ENCODE measurements at places on chromosomes 11 and 22.

DNA sequence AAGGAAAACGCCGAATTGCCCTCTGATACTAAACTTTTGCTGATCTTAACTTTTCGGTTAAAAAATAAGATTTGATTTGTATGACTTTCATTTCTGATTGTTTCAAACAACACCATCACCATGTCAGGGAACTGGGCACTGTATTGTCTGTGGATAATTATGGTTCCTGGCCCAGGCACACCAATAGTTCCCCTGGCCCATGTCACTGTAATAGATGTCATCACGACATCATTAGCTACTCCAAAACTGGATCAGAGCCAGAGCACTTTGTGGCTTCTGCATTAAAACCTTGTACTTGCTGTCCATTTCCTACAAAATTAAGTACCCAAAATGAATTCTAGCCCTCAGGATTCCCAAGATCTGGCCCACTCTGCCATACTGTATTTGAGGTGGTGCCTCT lies 119.5 kb upstream of the NARS2 start:
- no peaks in the 10 kb centered on the region for H3K4me1 ChIP-seq
- no peak for DNase-seq
- H3K4me3 ChIP-seq, result no peak overlapping the region
- H3K27ac ChIP-seq, result no peak overlapping the region

DNA sequence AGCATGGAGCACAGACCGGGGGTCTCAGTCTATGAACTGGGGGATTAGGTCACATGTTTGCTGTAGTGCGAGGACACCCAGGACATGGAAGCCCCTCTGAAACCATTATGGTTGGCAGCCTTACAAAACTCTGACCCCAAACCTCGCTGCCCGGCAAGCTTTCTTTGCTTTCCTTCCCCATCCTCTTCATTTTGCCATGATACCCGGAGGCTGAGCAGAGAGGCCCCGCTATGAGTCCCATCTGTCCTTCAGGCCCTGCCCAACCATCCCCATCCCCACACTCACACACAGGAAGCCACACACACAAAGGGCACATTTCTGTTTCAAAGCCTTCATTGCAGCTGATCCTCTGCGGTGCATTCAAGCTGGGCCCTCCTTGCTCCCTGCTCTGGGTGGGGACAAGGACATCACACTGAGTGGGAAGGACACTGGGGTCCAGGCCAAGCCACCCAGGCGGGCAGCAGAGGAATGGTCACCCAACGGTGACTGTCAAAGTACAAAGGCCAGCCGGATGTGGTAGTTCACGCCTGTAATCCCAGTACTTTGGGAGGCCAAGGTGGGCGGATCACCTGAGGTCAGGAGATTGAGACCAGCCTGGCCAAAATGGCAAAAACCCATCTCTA lies 176.5 kb downstream of the CTTN start:
- no peaks in the 10 kb centered on the region for H3K4me1 ChIP-seq
- no peak for DNase-seq
- H3K27me3 ChIP-seq, result no peaks in the 10 kb centered on the region
- no peak overlapping the region for H3K27ac ChIP-seq
- no peaks in the 10 kb centered on the region for H3K36me3 ChIP-seq

DNA sequence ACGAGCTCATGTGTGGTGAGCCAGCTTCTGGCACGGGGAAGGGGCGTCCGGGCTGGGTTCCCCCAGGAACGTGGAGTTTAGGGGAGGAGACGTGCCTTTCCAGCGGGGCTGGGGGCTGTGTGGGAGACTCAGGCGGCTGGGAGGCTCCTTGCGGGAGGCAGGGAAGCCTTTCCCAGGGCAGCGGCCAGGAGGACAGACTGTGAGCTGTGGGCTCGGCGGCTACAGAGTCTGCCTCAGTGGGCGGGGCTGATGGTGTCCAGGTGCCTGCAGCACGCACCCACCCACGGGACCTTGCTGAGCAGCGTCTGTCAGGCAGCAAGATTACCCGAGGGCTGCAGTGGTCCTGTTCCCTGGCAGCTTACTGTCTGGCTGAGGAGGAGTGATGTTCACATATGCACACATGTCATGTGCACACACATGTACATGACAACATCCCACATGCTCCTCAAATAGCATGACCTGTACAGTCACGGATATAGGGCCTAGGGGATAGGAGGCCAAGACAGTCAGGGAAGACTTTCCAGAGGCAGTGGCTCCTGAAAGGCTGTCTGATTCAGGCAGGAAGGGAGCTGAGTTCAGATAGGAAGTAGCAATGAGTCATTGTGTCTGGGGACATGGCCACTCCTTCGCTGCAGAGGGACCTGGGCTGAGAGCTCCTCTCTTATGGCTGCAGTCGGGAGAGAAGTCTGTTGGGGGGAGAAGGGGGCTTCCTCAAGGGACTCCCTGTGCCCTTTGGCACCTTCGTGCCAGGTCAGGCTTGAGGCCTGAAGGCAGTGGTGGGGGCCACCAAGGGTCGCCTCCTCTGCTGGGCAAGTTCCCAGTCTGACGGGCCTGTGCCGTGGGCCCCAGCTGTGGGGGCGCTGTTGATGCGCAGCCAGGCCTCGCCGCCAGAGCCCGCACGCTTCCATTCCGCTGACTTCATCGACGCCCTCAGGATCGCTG lies 23.3 kb upstream of the PPP6R3 start:
- H3K4me1 ChIP-seq, result peaks cover 7% of the 10 kb centered on the region
- no peak overlapping the region for H3K27ac ChIP-seq
- no peak for DNase-seq
- H3K27me3 ChIP-seq, result no peaks in the 10 kb centered on the region
- H3K4me3 ChIP-seq, result no peak overlapping the region
- peaks cover 3% of the 10 kb centered on the region for H3K36me3 ChIP-seq

DNA sequence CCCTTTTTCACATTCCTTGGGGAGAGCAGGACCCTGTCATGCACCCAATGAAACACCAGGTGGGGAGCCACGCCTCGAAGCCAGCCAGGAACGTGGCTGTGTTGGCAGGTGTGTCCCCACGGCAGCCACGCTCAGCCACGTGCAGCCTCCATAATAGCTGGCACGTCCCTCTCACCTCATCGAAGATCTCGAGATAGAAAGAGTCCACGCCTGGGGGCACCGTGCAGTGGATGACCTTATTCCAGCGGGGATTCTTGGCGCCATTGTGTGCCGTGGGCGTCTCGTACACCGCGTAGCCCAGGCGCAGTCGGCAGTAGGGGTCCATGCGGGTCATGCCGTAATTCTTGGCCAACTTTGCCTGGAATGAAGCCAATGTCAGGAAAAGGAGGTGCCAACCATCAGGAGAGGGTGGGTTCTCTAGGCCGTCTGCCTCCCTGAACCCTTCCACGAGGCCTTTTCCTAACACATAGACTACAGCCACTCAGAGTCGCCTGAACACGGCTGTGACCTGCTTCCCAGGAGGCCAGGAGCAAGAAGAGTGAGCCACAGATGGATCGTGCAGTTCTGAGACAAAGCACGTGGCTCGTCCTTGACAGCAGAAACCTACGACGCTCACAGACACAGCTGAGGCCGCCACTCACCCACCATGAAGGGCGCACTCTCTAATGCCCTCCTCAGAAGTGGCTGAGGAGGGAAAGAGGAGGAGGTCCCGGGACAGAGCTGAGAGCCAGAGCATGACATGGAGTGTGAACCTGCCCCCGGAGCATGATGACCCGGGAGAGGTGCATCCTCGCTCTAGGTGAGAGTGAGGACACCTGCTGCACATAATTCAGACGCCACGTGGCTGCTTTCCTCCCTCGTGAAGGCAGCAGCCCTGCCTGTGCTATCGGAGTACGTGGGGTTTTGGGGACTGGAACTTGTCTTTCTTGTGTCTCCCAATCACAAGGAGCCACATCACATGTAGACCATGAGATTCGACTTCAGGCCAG lies 19.1 kb downstream of the TOLLIP start:
- no peak overlapping the region for H3K4me3 ChIP-seq
- H3K27me3 ChIP-seq, result no peaks in the 10 kb centered on the region
- peaks cover 2% of the 10 kb centered on the region for H3K36me3 ChIP-seq

DNA sequence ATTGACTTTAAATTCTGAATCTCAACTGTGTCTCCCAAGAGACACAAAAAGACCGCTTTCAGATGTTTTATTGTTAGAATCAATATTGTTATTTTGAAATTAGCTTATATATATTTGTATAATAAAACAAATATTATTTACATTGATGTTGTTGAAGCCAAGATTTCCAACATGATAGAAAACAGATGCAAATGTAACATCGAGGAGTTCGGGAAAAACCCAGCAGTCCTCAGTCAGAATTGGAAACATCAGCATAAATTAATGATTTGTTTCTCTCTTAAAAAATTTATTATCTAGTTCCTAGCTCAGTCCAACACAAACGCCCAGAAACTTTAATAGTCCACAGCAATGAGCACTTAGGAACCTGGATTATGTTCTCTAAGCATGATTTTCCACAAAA lies 1330.4 kb downstream of the TBC1D22A start:
- H3K27ac ChIP-seq, result no peak overlapping the region
- peaks cover 3% of the 10 kb centered on the region for H3K36me3 ChIP-seq

- H3K36me3 ChIP-seq, result peaks cover 2% of the 10 kb centered on the region
- peaks cover 35% of the 10 kb centered on the region for H3K4me1 ChIP-seq
- no peak for DNase-seq
- peak overlapping the region; percentile 98 for H3K4me3 ChIP-seq
Measured at GRCh38 chr11:72433455-72434036, 785 bp downstream of the CLPB start.

DNA sequence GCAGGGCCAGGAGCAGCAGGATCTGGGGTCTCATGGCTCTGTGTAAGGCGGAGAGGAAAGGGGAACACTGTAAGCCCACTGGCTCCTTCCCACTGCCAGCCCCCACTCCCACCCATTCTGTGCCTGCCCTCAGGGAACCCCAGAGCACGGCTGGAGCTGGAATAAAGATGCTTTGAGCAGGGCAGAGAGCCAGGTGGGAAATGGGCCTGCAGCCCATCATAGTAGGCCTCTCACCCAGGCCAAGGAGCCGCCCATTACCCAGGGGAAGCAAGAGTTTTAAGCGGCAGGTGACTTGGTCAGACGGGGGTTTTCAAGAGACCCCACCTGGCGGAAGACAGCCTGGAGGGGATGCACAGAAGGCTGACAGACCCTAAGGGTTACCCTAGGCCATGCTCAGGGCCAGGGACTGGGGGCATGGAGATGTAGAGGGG lies 4.6 kb downstream of the LRRC32 start:
- DNase-seq, result no peak
- peaks cover 24% of the 10 kb centered on the region for H3K27me3 ChIP-seq
- peak overlapping the region; percentile 24 for H3K27ac ChIP-seq
- no peaks in the 10 kb centered on the region for H3K36me3 ChIP-seq
- no peak overlapping the region for H3K4me3 ChIP-seq
- H3K4me1 ChIP-seq, result peaks cover 30% of the 10 kb centered on the region

DNA sequence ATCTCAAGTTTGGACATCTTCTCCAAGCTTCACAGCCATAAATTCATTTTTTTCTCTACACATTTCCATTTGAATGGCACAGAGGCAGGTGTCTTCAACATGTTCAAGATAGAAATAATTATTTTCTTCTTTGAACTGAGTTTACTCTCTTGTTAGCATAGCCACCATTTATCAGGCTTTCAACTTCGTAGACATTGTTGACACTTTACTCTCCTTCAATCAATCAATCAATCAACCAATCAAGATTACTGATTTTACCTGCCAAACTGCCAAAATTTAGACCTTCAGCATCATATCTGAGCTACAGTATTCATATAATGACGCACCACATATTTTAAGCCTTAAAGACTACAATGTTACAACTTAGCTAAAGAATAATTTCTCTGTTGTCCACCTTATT lies 300.1 kb upstream of the LUZP2 start:
- no peaks in the 10 kb centered on the region for H3K4me1 ChIP-seq
- H3K4me3 ChIP-seq, result no peak overlapping the region
- no peaks in the 10 kb centered on the region for H3K27me3 ChIP-seq
- H3K27ac ChIP-seq, result no peak overlapping the region

GRCh38 chr11:17498475-17498874 lies 21.8 kb upstream of the ABCC8 start:
- no peak overlapping the region for H3K27ac ChIP-seq
- no peak for DNase-seq
- H3K36me3 ChIP-seq, result no peaks in the 10 kb centered on the region
- no peaks in the 10 kb centered on the region for H3K4me1 ChIP-seq
- peaks cover 4% of the 10 kb centered on the region for H3K27me3 ChIP-seq
- no peak overlapping the region for H3K4me3 ChIP-seq

DNA sequence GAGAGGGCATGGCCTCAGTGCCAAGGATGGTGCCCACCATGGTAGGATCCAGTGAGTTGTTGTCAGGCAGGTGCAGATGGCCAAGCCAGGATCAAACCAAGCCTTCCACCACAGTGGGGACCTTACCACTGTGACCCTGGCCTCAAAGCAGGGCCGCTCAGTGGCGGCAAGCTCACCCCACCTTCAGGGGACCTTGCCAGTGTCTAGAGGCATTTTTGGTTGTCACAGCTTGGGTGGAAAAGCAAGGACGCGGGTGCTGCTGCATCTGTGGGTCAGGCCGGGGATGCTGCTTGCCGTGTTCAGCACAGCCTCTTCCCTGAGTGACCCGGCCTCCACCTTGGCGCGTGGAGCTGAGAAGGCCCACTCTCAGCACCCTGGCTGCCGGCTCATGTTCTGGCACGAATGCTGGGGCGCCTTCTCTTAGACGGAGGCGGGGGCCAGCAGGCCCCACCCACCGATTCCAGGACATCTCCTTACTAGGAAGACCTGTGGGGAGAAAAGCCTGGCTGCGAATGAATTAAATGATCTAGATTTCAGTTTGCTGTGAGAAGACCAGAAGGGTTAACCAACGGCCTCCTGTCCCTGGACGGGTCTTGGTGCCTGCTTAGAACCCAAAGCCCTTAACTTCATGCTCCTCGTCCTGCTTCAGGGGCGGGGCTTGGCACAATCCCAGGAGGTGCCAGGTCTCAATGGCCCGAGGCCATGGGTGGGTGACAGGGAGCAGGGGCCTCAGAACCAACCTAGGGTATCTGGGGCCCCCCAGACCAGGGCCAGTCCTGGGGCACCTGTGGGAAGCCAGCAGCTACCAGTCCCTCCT lies 18.9 kb downstream of the TRMU start:
- no peaks in the 10 kb centered on the region for H3K4me1 ChIP-seq
- no peak overlapping the region for H3K4me3 ChIP-seq
- H3K27me3 ChIP-seq, result no peaks in the 10 kb centered on the region
- peaks cover 15% of the 10 kb centered on the region for H3K36me3 ChIP-seq
- DNase-seq, result no peak

GRCh38 chr11:47172740-47173336 lies 3.8 kb downstream of the ARFGAP2 start:
- H3K36me3 ChIP-seq, result peaks cover 11% of the 10 kb centered on the region
- H3K4me1 ChIP-seq, result peaks cover 36% of the 10 kb centered on the region
- no peak for DNase-seq
- no peak overlapping the region for H3K4me3 ChIP-seq

- no peak for DNase-seq
- no peaks in the 10 kb centered on the region for H3K36me3 ChIP-seq
- no peaks in the 10 kb centered on the region for H3K4me1 ChIP-seq
- H3K27ac ChIP-seq, result no peak within 1 kb of the TSS
- H3K27me3 ChIP-seq, result no peaks in the 10 kb centered on the region
Measured at GRCh38 chr11:16356057-16356760, at the start of gene SOX6. Gene SOX6, minus strand, starts transcription at chr11:16356546. Its CDS starts 15,298 bp downstream, at chr11:16341248.

GRCh38 chr22:23837911-23838680 lies 710 bp downstream of the DERL3 start:
- peaks cover 21% of the 10 kb centered on the region for H3K4me1 ChIP-seq
- DNase-seq, result no peak
- peaks cover 9% of the 10 kb centered on the region for H3K27me3 ChIP-seq
- H3K27ac ChIP-seq, result peak overlapping the region; percentile 84
- H3K4me3 ChIP-seq, result peak overlapping the region; percentile 91
- H3K36me3 ChIP-seq, result peaks cover 6% of the 10 kb centered on the region

All from activated naive CD8-positive, alpha-beta T cell treated with anti-CD3 and anti-CD28 coated beads, Interleukin-2, amount 10 ng/mL, durations not matched to agents 7 days and 5 days (primary cell).